ENCODE measurements at places on chromosomes 5 and 9.

- DNase-seq: no peak
Observed at GRCh38 chr5:95925939-95926338, 35.7 kb downstream of the ELL2 start.

- DNase-seq: no peak
Observed at GRCh38 chr5:178114325-178115135, 1.2 kb downstream of the N4BP3 start.

GRCh38 chr9:134917431-134918373 is at the start of gene FCN1:
Gene FCN1 (minus strand): TSS chr9:134917912. CDS start chr9:134917871, 41 bp downstream.
- no peak for DNase-seq

- no peak for DNase-seq
Observed at GRCh38 chr5:91211997-91212713, 171.0 kb downstream of the ARRDC3 start.

GRCh38 chr9:114047717-114048116 is 30.4 kb downstream of the AMBP start:
- no peak for DNase-seq

DNA sequence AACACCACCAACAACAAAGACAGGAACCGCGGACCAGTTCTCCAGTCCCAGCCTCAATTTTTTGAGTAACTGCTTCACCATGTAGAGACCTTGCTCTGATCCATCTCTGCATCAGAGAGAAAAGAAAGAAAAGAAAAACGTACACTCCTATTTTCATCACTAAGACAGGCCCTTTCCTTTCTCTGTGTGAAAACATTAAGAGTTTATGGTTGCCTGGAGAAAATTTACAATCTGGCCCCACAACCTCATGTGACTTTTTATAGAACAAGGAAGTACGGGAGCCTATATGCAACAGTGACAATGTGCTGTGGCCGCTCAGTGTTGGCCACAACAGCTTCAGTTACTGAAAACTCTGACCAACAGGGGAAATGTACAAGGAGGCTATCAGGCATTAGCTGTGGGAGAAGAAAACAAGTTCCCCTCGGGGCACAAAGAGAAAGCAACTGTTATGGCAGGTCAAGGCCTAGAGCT is 272.9 kb upstream of the PTGER4 start:
- DNase-seq: no peak

- no peak for DNase-seq
Observed at GRCh38 chr5:110209401-110209800, 517.1 kb downstream of the TMEM232 start.

GRCh38 chr5:75648712-75649111 is 37.5 kb downstream of the ANKDD1B start:
- no peak for DNase-seq

- no peak for DNase-seq
Observed at GRCh38 chr5:29811914-29812679, 1381.4 kb upstream of the CDH6 start.

DNA sequence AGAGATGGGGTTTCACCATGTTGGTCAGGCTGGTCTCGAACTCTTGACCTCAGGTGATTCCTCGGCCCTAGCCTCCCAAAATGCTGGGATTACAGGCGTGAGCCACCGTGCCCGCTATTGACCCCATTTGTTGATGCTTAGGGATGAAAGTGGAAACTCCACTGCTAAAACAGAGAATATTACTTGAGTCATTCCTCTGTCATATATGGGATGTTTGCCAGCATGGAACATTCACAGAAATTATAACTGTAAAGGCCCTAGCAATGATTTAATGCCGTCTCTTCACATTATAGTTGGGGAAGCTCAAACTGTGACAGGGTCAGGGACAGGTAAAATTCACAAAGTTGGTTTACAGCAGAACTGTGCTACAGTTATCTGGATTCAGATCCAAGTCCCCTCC is 94.5 kb downstream of the TMC1 start:
- no peak for DNase-seq
